ENCODE measurements at places on chromosomes 2 and 18.

DNA sequence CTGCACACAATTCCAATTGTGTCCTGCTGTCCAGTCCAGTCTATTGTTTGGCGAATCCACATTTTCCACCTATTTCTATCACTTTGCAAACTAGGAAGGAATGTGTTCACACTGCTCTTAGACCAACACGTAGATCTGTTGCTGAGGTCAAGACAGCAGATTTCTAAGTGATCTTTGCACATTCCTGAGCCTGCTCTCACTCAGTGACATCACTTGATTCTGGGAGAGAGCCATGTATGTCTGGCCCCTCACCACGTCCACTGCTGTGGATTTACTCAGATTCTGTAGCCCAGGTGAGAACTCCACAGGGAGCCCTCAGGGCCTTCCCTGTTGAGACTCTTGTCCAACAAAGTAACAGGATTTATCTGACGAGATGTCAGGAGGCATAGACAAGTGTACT lies 317.2 kb downstream of the TSN start:
- DNase-seq: no peak

- DNase-seq: no peak
Observed at GRCh38 chr2:140861666-140862065, 1269.2 kb downstream of the LRP1B start.

DNA sequence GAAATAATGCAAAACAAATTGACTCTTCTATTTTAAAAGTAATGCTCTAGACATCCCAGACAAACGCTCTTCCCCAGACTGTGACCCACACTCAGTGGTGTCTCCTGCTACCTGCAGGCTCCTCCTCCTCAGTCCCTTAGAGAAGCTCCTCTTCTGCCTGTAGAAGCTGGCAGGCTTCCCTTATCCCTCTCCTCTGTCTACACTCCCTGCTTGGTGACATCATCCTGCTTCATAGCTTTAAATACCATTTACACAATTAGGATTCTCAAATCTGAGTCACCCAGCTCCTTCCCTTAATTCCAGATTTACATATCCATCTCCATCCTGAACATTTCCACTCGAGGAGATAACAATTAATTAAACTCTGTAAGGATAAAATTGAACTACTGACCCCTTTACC lies 167.9 kb downstream of the FBXO15 start:
- DNase-seq: no peak

- no peak for DNase-seq
Observed at GRCh38 chr2:115624332-115624731, 1181.9 kb downstream of the DPP10 start.

DNA sequence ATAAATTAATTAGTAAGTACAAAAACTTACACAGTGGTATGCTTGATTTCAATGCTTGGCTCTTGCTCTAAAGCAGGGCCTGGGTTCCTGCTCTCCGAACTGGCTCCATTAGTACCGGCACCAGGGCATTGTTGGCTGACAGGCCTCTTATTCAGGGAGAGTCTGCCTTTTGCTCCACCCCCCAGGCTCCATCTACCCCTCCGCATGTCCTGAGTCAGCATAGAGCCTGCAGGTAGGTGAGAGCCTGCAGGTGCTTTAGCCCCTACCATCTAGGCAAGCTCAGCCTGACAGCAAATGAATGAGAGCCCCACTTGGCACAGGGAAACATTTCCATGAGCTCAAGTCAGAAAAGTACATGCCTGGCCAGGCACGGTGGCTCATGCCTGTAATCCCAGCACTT lies 35.1 kb upstream of the EFHD1 start:
- no peak for DNase-seq
